ENCODE measurements at places on chromosomes 2 and 18.

DNA sequence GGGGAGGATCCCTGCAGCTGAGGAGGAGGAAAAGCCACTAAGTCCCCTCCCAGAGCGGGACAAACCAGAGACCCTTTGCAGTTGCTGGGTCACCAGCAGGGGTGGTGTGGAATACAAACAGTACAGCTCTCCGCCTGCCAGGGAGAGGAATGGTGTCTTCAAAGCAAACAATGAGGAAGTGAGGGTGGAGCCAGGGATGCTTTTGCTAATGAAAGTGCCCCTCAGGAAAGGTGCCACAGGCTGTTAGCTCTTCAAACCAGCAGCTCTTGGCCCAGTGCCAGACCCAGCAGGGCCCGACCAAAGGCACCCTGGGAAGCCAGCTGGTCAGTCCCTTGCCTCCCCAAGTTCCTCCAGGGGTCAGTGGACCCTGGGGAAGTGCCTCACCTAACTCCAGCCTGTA, 102.8 kb downstream of the HIBCH start:
- DNase-seq: no peak

- DNase-seq: no peak
These were observed 42.4 kb downstream of the TCF7L1 start for GRCh38 chr2:85175369-85176299.

DNA sequence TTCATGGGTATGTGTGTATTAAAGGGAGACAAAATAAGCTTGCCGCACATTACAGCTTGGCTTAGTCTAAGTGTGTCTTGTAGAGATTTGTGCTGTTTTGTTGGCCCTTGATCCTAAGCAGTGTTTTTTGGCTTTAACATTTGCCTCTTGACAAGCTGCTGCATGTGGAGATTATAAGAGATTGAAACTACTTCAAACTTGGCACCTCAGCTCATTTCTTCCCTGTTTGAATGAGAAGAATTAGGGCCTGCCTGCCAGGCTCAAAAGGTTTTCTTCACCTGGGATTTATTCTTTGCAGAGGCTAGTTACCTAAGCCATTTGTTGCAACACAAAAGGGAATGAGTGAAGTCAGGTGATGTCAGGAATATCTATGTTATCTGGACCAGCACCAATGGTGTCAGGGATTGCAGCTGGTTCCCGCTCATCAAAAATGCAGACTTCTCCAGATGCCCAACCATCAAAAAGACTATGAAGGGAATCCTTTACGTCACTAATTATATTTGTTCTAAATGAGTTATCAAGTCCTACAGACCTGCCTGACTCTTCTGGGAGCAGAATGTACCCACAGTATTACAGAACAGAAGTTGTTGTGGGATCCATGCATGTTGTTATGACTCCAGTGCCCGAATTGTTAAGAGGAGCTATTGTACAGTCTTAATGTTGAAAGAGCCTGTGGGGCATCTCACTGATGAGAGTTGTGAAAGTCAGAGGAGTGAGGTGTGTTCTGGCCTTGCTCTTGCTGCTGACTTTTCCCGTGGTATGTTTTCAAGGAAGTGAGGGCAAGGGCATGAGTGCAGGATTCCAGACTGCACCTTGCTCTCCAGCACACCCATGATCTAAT, 31.0 kb downstream of the ABCA12 start:
- DNase-seq: no peak

DNA sequence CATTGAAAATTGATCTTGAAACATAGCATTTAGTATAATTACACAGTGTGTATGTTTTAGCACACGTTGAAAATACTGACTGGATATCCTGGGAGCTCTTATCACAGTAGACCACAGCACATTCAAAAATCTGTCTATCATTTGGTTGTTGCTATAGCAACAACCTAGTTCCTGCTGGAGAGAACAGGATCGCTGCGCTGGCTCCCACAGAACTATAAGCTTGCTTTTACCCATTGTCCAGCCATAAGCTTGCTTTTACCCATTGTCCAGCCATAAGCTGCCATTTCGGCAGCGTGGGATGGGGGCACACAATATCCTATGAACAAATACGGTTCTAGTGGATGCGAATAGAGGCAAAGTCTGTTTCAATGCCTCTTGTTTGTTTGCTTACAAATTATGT, 70.4 kb upstream of the ST6GAL2 start:
- DNase-seq: peak; percentile 75

DNA sequence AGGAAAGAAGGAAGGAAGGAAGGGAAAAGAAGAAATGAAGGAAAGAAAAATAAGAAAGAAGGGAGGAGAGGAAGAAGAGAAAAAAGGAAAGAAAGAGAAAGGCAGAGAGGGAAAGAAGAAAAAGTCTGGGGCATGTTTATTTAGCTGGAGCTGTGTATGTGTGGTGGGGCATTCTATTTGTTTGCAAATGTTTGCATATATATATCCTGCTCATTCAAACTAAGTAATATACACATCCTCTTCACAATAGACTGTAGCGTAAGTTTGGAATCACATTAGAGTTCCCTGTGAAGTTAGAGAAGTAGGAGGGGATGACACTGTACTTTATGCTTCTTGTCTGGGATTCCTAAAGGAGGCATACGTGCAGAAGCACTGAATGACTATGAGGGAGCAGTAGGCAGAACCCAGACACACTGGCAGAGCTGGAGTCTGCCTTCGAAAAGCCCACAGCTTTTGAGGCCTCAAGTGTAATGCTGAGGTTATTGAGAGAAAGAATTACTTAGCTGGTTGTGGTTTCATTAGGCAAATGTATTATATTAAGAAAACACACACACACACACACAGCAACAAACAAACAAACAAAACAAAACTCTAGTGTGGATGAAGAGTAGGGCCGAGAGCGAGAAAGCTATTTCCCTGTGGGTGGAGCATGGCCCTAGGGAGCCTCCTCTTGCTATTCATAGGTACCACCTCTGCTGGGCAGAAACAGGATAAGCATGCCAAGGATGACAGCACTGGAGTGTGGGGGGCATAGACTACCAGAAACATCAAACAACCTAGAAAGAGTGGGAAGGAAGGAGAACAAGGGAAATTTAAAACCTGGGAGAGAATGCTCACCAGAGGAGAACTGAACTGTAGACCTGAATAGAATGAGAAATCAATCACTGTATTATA, 905.1 kb upstream of the NXPH2 start:
- DNase-seq: no peak

DNA sequence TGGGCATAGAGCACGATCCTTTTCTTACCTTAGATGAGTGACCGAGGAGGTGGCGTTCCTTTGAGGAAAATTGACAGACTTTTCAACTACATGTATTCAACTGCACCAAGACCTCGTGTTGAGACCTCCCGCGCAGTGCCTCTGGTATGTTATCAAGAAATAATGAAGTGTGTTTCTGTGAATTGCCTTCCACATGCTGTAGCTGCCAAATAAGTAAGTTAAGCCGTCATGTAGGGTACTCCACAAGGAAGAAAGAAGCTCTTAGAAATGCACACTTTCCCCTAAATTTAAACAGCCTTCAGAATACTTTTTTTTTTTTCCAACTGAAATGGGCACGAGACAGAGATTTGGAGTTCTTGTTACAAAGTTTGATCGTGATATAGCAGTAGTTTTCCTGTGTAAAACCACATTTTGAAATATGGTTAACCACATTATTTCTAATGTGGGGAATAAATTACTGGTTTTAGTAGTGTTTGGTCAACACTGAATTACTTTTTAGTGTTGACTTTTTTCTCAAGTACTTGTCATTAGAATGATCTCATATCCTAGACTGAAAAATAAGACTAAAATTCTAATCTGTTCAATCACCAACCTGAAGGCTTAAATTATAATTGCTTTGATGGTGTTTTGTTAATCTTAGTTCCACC, 30.5 kb downstream of the PDK1 start:
- no peak for DNase-seq

- DNase-seq: peak; percentile 19
These were observed 201.6 kb downstream of the TRIB2 start for GRCh38 chr2:12918138-12918834.

DNA sequence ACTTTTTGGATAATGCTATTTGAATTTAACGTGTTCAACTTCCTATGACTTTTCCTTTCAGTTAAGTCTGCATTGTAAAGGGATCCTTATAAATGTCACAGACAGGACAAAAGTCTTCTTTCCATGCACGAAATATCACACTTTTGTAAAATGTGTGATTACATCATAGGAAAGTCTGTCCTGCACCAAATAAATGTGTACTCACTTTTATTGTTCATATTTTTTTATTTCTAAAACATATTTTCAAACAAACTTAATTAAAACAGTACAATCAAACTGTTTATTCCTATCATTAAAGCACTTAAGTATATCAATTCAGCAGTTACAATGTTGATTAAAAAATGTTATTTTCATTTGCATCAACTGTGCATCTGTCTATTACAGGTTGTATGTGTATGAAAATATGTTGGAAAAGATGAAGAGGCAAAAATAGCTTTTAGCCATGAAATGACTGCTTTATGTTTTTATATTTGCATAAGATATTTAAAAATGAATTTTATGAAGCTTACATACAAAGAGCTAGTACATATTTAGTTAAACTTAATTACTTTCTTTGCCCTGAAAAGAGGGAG, 105.6 kb downstream of the CSRNP3 start:
- DNase-seq: no peak

- DNase-seq: no peak
These were observed 980 bp upstream of the SPTBN1 start for GRCh38 chr2:54455131-54455562.

DNA sequence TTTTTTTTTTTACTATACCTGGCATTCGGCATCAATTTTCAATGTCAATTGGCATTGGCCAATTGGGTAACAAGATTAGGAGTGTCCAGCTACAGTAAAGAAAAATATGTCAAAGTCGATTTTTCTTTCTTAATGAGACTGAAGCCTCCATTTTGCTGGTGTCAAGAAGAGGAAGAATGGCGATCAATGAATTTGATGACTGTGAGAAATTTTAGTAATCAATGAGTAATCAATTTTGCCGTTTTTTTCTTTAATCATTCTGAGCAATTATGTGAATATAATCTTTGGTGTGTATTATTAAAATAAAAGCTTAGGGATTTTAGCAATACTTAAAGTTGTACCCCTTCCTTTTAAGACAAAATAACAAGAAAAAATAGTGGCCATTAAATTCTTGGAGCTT, 69.7 kb downstream of the TMEM200C start:
- DNase-seq: no peak

- DNase-seq: no peak
These were observed 650.8 kb downstream of the DCDC2C start for GRCh38 chr2:4354164-4354563.

- no peak for DNase-seq
These were observed 74.3 kb upstream of the ADAM23 start for GRCh38 chr2:206368933-206369569.

- DNase-seq: peak; percentile 62
These were observed at the start of gene KCNE4 for GRCh38 chr2:223051693-223052289. Gene KCNE4, plus strand, starts transcription at chr2:223052190. Its CDS starts 641 bp downstream, at chr2:223052831.

DNA sequence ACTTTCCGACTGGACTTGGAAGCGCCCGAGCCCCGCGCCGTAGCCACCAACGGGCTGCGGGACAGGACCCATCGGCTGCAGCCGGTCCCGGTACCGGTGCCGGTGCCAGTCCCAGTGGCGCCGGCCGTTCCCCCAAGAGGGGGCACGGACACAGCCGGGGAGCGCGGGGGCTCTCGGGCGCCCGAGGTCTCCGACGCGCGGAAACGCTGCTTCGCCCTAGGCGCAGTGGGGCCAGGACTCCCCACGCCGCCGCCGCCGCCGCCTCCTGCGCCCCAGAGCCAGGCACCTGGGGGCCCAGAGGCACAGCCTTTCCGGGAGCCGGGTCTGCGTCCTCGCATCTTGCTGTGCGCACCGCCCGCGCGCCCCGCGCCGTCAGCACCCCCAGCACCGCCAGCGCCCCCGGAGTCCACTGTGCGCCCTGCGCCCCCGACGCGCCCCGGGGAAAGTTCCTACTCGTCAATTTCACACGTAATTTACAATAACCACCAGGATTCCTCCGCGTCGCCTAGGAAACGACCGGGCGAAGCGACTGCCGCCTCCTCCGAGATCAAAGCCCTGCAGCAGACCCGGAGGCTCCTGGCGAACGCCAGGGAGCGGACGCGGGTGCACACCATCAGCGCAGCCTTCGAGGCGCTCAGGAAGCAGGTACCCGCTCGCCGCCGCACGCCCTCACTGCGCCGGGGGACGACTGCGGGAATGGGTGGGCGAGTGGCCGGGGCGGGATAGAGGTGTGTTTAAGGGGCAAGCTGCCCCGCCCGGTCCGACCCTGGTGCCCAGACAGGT, 713 bp downstream of the ATOH8 start:
- DNase-seq: peak; percentile 82

- DNase-seq: no peak
These were observed 14.3 kb downstream of the LPIN2 start for GRCh38 chr18:2998644-2999043.

DNA sequence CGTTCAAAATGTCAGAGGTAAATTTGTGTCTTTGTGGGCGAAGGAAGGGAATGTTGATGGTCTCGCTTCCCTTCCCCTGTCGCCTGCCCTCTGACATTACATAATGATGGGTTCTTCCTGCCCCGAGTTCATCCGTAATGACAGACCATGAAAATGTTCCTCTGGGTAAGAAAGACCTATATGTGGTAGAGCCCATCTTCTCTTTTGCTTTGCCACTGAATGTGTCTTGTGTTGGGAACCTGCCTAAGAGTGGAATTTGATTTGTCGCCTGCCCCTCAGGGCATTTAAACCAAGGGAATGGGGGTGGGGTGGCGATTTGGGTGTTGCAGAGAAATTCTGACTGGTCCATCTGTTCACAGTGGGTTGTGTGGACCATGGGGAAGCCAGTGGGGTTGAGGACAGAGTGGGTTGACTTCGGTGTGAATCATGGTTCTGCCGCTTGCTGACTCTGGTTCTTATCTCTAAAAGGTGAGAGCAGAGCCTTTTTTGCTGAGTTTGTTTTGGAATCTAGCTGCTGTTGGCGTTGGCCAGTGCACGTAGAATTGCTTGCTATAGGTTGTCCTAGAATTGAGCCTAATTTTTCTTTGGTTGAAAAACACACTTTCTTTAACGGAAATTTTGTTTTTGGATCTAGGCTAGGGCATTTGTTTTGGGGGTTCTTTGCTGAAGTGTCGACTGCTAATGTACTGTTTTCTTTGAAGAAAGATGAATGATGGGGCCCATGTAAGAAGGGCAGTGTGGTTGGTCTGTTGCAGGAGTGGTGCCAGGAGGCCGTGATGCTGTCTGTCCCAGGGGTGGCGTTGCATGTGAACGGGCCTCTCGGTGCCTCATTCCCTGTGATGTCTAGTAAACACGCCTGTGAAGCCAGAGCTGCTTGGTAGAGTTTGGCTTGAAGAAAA, 1.3 kb downstream of the INPP4A start:
- peak; percentile 30 for DNase-seq

GRCh38 chr2:219426068-219426443, 7.9 kb downstream of the DES start:
- no peak for DNase-seq

DNA sequence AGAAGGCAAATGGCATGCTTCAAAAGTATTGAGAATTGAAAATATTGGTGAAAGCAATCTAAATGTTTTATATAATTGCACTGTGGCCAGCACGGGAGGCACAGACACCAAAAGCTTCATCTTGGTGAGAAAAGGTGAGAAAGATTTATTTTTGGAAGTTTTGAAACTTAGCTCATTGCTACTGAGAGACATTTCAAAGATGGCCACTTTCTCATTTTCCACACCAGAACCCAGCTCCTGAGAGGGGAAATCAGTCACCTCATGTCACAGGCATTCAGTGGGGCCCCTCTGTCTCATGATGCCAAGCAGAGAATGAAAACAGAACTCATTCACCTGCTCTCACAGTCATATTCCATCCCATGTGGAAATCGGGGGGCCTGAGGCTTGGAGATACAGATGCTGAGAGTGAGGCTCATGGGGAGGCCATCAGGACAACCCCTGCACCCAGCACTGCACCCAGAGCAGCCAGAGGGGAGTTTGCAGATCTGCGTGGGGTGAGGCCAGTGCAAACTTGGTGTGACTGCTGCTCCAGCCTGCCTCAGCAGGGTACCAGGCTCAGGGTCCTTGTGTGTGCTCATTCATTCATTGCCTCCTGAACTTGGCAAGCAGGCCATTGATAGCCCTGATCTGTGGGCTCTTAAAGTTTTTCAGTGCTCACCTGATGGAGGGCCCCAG, 31.4 kb downstream of the IL18R1 start:
- DNase-seq: no peak

All from retina (tissue), 1 donor.